ENCODE measurements at places on chromosomes 5 and 9. TPM values are rescaled to one million over a fixed set of nuclear protein-coding genes. Genes with fewer than 3 reads are reported as not detected.

The CDKN2B gene
- 19.9 TPM for polyA plus RNA-seq

The NIPSNAP3A gene
- 32.9 TPM for polyA plus RNA-seq

The SLC6A19 gene
- polyA plus RNA-seq: not detected

The DMRT3 gene
- not detected for polyA plus RNA-seq

The FAM114A2 gene
- 18.3 TPM for polyA plus RNA-seq

The CDH12 gene
- polyA plus RNA-seq: not detected

The FAM169A gene
- 8.9 TPM for polyA plus RNA-seq

The EEIG1 gene
- 7.0 TPM for polyA plus RNA-seq

The EPB41L4A gene
- 4.6 TPM for polyA plus RNA-seq

The SCGB3A2 gene
- not detected for polyA plus RNA-seq

The TENT4A gene
- polyA plus RNA-seq: 5.9 TPM

The NPR3 gene
- polyA plus RNA-seq: 0.01 TPM

The PTCH1 gene
- polyA plus RNA-seq: 1.5 TPM

The KCNV2 gene
- polyA plus RNA-seq: not detected

The C5orf58 gene
- polyA plus RNA-seq: not detected
